SK-N-SH (cell line): ENCODE measurements at places on chromosomes 1 and 21.

DNA sequence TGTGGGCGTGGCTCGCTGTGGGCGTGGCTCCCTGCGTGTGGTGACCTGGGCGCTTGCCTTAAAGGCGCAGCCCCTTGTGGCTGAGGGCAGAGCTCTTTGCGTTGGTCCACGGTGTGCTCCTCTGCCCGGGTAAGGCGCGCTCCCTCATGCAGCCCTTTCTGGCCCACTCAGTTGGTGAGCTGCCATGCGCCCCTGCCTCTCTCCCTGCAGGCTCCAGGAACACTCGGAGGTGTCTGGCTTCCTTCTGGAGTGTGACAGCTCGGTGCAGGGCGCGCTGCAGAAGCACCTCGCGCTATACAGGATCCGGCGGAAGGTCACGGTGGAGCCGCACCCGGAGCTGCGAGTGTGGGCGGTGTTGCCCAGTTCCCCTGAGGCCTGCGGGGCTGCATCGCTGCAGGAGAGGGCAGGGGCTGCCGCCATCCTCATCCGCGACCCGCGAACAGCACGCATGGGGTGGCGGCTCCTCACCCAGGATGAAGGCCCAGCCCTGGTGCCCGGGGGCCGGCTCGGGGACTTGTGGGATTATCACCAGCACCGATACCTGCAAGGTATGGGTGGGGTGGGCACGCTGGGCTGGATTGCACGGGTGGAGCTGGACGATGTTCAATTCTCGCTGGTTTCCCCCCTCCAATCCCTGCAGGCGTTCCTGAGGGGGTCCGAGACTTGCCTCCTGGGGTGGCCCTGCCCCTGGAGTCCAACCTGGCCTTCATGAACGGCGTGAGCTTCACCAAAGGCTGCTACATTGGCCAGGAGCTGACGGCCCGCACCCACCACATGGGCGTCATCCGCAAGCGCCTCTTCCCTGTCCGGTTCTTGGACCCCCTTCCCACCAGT is 9.1 kb downstream of the IBA57 start:
- peak; percentile 74 for DNase-seq

DNA sequence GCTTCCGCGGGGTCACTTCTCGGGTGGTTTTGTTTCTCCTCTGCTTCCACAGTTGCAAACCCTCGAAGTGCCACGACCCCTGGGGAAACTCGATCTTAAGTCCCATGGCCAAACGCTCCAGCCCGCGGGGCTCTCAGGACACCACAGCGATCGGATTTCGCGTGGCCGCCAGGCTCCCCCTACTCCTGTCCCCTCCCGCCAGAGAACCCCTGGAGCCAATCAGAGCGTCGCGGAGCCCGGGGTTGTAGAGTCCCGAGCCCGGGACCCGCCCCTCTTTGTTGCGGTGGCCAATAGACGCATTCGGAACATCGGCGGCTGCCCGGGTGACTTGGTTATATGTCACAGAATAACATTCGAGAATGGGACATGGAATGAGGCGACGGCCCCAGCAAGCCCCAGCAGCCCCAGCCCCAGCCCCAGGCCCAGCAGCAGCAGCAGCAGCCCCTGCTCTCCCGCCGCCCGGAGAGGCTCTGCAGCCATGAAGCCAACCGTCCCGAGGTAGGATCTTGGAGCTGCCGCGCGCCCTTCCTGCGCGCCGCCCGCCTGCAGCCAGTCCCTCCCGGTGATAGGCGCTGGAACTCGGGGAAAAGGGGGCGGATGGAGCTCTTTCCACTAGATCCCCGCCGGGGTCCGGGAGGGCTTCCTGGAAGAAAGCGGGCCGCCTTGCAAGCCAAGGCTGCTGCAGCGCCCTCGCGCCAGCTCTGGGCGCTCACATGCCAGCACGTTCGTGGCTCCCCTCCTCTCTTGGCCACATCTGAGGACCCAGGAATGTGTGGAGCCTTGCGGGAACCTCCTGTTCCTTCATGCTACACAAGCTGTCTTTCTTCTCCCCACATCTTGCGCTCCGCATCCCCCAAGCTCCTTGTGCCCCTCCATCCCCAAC is at the start of gene VASH2:
Gene VASH2, plus strand, starts transcription at position 299 of the 883 bp plus-strand sequence. CDS start 1,002 bp downstream, outside the sequence.
- DNase-seq = peak; percentile 97

GRCh38 chr1:2630498-2631135 is 2.2 kb downstream of the MMEL1 start:
- no peak for DNase-seq

GRCh38 chr1:232547938-232548484 is 81.9 kb downstream of the SIPA1L2 start:
- no peak for DNase-seq

DNA sequence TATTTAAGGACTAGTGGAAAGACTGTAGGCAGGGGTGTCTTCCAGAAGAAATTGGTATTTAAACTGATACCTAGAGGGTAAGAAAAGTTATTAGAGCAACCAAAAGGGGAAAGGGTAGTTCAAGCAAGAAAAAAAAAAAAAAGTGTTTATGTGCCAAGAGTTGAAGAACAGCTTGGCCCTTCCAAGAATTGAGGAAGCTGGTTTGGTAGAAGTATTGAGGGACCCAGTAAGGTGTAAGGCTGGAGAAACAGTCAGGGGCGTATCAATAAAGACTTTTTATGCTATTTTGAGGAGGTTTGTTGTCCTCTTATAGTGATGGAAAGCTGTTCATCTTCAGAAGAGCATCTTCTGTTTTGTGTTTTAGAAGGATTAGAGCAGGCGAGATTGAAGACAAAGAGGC is 108.3 kb downstream of the PTPRC start:
- no peak for DNase-seq

DNA sequence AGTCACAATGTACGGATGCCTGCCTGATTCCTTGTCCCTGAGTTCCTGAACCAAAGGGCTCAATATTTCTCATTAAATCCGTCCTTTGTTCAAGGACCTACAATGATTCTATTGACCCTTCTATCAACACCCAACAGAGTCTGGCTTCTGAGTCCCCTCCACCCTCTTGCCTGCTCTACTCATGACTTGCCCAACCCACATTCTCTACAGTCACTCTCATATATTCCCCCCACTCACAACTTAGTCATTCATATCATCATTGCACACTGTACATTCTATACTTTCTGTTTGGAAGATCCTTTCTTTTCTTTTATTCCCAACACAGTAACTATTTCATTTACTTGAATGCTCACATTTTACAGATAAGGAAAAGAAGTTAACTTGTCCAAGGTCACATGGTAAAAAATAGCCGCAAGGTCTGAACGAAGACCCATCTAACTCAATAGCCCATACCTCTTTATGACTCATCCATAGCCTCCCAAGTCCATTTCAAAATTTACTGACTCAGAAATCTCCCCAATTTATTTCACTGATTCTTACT is 3.6 kb downstream of the OTUD7B start:
- no peak for DNase-seq

- DNase-seq = peak; percentile 47
Measured at GRCh38 chr1:11804666-11805421, 920 bp downstream of the MTHFR start.

- DNase-seq = no peak
Measured at GRCh38 chr1:162421258-162422164, 9.6 kb upstream of the SH2D1B start.

DNA sequence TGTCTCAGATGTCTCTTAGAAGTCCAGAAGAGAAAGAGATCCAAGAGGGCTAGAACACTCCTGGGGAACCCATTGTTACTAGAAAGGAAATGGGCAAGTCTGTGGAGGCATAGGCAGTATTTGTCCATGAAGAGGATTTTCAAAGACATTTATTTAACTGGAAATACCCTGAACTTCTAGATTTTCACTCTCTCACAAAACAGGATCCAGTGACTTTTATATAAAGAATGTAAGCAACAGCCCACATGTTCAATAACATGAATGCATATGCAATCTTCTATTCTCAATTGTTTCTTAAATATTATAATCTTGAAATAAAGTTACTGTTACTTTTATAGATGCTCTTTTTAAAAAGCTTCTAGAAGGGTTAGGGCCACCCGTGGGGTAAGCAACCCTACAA is 53.4 kb downstream of the TBX15 start:
- no peak for DNase-seq

DNA sequence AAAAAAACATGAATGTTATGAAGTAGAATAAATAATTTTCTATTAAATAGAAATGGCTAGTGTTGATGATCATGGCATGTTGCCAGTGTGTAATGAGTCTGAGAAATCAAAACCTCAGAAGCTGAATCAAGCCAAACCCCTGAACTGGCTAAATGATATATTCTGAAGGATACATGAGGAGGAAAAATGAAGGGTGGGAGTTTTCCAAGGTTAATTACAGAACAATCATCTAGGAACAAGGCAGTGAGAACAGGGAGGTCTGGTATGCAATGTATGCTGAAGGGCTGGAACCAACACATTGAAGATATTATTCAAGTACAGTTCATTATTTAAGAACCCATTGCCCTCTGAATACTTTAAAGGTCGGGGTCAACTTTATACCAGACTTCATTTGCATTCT is 309.1 kb upstream of the NRIP1 start:
- no peak for DNase-seq

- DNase-seq = no peak
Measured at GRCh38 chr1:164443166-164443565, 115.8 kb upstream of the PBX1 start.

- no peak for DNase-seq
Measured at GRCh38 chr1:22102746-22103145, 40.2 kb downstream of the WNT4 start.

GRCh38 chr1:24849672-24850295 is 80.3 kb downstream of the RUNX3 start:
- no peak for DNase-seq

GRCh38 chr21:42557420-42557819 is 43.8 kb downstream of the SLC37A1 start:
- no peak for DNase-seq

DNA sequence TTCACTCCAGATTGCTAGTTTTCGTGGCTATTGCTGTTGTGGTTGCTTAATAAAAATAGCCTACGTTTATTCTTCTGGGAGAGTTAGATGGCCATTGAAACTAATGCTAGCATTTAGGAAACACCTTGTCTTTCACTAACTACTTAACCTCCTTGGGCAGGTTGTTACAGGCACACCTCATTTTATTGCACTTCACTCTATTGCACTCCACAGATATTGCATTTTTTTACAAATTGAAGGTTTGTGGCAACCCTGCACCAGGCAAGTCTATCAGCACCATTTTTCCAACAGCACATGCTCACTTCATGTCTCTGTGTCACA is 11.3 kb upstream of the MARK1 start:
- DNase-seq = no peak

DNA sequence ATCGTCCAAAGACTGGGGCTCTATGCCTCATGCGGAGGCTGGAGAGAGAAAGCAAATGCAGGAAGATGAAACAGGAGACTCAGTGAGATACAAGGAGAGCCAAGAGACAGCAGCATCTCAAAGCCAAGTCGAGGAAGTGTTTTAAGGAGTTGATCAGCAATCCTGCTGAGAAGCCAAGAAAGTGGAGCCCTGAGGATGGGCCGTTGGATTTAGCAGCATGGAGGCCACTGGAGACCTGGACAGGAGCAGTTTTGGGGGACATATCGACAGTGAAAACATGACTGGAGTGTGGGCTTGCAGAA is 107.4 kb upstream of the ZBTB40 start:
- DNase-seq = no peak

- DNase-seq = no peak
Measured at GRCh38 chr1:12126781-12127180, 40.0 kb upstream of the TNFRSF1B start.
